ENCODE measurements at places on chromosomes 12 and 14.

DNA sequence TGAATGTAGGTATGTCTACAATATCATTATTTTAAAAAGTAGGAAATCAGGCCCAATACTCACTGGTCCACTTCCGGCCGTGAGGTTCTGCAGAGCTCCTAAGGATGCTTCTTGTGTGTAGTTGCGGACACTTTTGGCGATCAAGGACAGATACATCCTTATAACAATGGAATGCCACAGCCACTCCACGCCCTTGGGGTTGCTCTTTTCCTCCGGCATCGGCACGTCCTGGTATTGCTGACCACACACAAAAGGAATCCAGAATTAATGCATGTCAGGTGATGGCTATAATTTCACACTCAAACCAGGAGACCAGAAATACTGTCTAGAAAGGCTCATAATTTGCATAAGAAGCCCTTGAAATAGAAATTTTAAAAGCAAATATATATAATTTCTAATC is 65.6 kb upstream of the YARS2 start:
- DNase-seq, result no peak

- no peak for DNase-seq
Measured at GRCh38 chr14:95452893-95453712, 63.3 kb downstream of the SYNE3 start.

DNA sequence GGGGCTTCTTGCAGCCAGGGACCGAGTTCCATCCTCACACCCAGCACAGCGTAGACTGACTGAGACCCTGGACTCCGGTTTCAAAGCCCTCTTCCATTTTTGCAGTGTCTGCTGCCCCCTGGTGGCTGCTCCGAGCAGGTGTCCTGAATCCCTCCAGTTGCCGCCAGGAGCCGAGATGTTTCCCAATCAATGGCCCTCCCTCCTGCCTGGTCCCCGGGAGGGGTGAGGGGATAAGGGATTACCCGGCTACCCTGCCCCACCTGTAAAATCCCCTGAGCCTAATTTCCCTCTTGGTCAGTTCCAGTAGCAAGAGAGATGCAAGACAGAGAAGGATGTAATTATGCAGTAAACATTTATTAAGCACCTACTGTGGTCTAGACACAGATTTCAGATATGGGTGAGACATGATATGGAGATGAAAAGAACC is 55.0 kb downstream of the PHETA1 start:
- DNase-seq, result no peak

DNA sequence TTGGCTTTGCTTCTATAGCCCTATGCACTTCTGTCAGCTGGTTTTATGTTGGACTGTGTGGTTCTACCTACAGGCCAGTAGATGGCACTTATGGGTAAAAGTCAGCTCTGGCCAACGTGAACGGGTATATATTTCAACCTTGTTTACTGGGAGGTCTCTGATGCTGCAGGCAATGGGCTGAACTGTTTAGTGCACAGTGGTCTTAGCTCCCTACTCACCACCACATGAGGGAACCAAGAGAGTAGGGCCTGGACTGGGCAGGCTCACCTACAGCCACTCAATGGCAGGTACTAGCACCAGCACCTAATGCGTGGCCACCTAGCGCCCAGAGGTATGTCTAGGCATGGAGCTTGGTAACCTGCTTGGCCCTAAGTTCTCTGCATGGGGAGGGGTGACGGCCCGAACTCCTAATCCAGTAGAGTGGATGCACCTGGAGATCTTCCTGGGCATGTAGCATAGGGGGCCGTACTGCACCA is 481.8 kb downstream of the TMEM117 start:
- DNase-seq, result no peak

DNA sequence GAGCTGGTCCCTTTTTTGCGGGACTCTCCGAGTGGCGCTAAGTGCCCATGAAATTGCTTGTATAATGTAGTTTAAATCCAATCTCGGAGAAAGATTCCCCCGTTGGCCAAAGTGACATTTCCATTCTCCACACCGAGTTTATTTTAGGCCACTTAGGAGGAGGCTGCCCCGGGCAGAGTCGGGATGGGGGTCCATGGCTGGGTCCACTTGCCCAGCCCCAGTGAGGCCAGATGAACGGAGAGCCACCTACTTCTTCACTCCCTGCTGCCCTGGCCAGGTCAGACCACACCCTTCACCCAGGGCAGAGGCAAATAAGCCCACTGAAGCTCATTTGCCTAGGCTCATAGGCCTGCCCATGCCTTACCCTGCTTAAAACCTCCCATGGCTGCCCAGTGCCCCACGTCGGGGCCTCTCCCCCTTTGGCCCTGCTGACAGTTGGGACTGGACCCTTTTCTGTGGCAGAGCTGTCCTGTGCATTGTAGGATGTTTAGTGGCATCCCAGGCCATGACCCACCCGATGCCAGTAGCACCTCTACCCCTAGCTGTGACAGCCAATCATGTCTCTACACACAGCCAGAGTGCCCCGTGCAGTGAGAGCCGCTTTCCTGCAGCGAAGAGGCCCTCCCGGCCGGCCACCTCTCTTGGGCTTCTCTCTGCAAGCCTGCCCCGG is 51.3 kb downstream of the FAM222A start:
- no peak for DNase-seq

DNA sequence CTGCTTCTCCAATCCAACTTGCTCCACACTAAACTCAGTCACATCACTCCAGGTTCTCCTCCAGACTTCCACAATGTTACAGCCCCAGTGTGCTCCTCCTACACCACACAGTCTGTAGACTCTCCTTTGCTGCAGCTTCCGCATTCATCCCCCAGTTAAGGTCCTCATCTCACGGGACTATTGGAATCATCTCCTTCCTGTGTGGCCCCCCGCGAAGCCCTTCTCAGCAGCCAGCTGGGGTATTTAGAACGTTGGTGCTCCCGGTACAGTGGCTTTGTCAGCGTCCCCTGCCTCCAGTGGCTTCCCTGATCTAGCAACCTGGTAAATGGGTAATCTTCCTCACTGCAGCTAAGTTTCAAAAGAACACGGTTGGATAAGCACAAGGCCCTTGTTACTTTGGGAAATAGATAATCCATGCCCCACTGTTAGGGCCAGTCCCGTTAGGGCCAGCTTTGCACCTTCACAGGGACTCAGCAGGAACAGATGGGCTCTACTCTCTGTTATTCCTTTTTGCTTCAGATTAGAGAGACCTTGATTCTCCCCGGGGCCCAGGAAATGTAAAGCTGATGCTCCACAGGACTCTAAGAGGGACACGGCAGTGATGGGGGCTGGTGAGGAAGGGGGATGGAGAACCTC is 823 bp upstream of the TSPAN11 start:
- DNase-seq, result no peak

DNA sequence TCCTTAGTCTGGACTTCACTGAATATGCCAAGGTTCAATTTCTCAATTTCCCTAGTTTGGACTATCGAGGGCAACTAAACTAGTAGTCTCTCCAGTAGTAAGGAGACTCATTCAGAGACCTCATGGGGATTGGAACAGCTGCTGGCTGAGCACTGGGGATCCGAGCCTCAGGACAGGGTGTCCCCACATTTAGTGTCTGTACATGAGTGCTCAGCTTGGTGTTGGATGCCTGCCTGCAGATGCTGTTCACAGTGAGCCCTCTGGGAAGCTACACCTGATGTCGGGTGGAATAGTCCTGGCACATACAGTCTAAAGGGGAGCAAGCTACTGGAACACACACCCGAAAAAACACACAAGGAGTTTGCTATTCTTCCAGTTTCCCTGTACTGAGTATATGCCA is 820 bp upstream of the FGF23 start:
- no peak for DNase-seq

DNA sequence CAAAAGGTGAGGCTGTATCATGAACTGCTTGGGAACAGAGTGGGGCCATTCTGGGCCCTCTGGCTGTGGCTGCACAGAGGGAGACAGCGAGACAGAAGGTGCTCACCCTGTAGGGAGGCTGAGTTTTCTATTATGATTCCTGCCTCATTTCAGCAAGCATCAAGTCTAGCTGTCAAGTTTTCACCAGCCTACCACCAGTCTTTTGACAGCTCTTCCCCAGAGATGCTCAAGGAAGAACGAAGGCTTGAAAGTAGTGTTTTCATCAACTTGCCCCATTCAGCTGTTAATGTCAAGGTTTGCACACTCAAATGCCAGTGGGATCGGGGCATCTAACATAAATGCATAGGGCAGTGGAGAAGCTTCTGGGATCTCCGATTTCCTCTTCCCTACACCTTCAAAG is 10.0 kb downstream of the FGF23 start:
- no peak for DNase-seq

DNA sequence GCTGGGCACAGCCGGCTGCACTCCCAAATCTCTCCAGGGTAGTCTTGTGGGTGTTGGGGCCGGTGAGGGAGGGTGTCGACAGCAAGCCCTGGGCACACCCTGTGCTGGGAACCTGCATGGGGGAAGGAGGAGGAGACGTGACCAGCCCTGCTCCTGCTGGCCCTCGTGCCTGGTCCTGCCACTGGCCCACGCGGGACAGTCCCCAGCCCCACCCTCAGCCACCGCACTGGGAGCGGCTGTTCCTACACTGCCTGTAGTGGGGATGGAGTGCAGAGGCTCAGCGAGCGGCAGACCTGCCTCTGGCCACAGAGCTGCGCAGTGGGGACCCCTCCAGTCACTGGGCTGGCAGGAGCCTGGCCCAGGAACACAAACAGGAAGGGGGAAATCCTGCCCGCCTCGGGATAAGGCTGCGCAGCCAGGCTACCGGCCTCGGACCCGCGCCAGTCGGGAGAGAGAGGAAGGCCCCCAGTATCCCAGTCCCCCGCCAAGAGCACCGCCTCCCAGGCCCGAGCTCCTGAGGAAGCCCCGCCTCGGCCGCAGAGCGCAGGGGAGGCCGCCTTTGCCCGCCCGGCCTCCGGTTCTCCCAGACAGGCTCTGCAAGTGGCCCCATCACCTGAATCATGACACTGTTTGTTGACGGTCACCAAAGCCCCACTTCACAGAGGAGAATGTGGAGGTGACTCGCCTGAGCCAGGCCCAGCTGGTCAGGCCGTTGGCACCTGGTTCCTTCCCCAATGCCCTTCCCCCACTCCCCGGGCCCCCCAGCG is 10.6 kb downstream of the AHNAK2 start:
- no peak for DNase-seq

DNA sequence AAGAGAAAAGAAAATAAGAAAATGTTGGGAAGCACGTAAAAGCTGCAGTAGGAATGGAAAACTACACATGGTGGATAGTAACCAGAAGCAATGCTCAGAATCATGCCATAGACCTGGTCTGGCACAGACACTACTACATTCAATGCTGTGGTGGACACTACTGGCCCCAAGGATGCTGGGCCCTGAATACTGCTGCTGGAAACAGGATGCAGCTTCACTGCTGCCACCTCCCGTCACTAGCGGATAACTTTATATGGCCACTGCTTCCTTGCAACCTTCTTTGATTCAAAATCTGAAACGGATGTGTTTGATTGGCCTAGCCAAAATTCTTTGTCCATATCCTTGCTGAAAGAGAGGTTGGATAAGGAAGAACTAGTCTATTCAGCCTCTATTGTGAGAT is 30.7 kb downstream of the ADCY6 start:
- DNase-seq, result no peak

GRCh38 chr12:29066011-29066588 is 83.0 kb upstream of the FAR2 start:
- no peak for DNase-seq

Measured in cortex of kidney (tissue), 1 donor.